Neural crest cell (in vitro differentiated cells): ENCODE measurements at places on chromosomes 6 and 20. TPM values are rescaled to one million over a fixed set of nuclear protein-coding genes. Genes with fewer than 3 reads are reported as not detected.

The IYD gene
- not detected in 2 replicates for total RNA-seq

The OR2W1 gene
- total RNA-seq: not detected in 2 replicates

DNA sequence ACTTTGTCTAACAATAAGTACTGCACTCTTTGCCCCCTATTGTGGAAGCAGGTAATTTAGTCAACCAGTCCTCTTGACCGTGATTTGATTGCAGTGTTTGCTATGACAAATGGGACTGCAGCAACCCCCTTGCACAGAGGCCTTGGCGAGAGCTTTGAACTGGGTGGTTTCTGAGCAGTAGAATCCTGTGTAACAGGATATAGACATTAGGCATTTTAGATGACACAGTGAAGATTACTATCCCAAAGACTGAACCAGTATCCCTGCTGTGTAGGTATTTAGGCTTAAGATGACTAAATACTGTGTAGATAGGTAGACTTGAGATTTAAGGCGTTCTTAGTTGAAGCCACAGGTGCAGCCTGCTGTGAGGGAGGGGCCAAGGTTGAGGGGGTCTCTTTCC is 9.9 kb downstream of the DNMT3B start:
- no peaks in the 10 kb centered on the region for H3K36me3 ChIP-seq
- no peaks in the 10 kb centered on the region for H3K27me3 ChIP-seq
- H3K4me1 ChIP-seq: peaks cover 27% of the 10 kb centered on the region
- no peak for DNase-seq

DNA sequence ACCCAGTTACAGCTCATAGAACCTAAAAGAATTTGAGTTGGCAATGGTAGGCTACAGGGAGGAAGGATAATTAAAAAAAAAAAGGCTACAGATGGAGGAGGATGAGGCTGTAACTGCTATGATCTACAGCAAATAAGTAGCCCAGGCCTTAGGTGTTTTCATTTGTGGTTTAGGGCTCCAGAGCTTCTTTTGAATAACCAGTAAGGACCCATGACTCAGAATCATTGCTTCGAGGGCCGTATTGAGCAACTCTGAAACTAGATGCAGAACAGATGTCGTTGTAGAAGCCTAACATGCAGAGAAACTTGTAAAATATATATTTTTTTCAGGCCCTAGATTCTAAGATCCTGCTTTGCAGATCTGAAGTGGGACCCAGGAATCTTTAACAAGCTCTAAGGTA is 19.0 kb upstream of the ASIP start:
- no peak for DNase-seq
- H3K36me3 ChIP-seq: no peaks in the 10 kb centered on the region
- no peak overlapping the region for H3K27ac ChIP-seq
- no peak overlapping the region for H3K4me3 ChIP-seq
- peaks cover 13% of the 10 kb centered on the region for H3K4me1 ChIP-seq
